Stimulated activated CD4-positive, alpha-beta T cell treated with anti-CD3 and anti-CD28 coated beads, Interleukin-4, amount 100 ng/mL, for 1 hour (primary cell): ENCODE measurements at places on chromosomes 13 and 19.

DNA sequence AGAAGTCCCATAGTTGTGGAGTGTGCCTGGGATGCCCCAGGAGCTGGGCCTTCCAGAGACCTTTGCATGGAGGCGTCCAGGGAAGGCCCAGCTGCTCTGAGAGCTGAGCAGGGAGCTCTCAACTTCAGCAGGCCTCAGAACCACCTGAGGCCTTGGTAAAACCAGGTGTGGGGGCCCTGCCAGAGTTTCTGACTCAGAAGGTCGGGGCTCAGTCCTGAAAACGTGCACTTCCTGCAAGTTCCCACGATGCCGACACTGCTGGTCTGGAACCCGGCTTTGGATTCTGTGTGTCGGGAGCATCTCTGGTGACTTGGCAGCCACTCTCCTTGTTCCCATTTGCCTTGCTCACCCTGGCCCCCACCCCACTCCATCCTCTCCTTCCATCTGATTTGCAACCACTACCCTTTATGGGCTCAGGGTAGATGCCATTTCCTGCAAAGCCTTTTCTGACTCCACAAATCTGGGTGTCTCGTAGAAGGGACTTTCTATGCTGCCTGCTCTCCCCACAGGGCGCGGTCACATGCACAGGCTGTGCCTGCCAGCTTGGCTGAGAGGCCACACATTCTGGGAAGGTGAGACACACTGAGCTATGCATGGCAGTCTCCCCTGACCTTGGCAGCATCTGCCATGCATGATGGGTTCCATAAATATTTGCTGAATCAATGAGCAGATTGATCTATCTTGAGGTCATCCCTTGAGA is 244.7 kb downstream of the COL4A1 start:
- DNase-seq: no peak

- DNase-seq: no peak
These were observed 276.8 kb downstream of the KCNRG start for GRCh38 chr13:50292081-50292480.

GRCh38 chr19:56905631-56906150 is 65.2 kb upstream of the PEG3 start:
- DNase-seq: no peak

- no peak for DNase-seq
These were observed 462.0 kb upstream of the SPRY2 start for GRCh38 chr13:80802946-80803345.

DNA sequence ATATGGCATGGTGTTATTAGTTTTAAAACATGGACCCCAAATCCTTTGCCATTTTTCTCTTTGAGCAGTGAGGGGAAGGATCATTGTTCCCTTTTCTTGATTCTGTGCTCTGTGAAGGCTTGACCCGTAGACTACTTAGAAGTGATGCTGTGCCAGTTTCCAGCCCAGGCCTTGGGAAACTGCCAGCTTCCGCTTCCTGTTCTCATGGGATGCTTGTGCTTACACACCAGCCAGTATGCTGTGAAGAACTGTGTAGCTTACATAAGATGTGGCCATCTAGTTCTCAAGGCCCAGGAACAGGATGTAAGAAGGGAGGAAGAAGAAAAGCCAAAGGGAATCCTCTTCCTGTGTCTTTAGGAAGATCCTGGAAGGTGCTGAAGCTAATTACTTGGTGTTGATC is 180.9 kb downstream of the PCCA start:
- no peak for DNase-seq

- DNase-seq: no peak
These were observed 6.9 kb downstream of the FBN3 start for GRCh38 chr19:8142513-8142900.

DNA sequence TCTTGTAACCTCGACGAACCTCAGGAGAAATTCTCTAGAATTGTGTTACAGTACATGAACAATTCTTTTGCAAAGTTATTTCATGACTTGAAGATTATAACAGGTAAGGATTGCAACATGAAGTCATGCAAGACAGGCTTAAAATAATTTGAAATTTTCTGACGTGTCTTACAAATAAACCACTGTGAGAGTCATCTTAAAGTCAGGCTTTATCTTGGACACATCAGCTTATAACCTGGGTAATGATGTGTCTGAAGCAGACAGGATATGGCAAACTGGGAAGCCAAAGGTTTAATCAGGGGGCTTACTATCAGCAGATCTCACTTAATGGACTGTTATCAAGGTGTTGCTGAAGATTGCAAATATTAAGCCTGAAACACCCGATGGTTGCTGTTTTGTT is 407.8 kb downstream of the KLF5 start:
- no peak for DNase-seq

DNA sequence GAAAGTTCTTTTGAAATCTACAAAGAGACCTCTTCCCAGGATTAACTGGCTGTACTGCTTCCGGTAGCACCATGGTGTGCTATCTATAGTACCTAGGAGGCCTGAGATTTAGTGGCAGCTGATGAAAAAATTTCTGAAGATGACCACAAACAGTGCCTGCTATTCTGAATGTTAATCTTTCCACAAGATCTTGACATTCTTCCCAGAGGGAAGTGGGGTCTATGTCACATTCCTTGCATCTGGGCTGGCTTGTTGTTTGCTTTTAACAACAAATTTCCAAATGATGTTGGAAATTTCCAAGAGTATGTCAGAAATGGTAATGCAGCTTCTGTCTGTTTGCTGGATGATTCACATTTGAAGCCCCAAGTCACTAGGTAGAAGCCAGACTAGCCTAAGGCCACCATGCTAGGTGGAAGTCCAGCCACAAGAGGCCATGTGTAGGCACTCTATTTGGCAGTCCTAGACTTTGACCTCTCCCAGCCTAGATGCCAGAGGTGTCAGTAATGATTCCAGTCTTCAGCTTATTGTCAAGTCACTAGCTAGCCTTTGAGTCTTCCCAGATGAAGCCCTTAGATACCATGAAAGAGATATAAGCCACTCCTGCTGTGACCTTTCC is 22.1 kb downstream of the SPART start:
- DNase-seq: no peak

- peak; percentile 55 for DNase-seq
These were observed at the start of gene TUBB4A for GRCh38 chr19:6501740-6502648. TSS of gene TUBB4A (minus strand) at chr19:6502309. CDS start at chr19:6502212, 97 bp downstream.

GRCh38 chr13:45492538-45492937 is 27.8 kb downstream of the COG3 start:
- DNase-seq: no peak

GRCh38 chr19:4909897-4910593 is 744 bp downstream of the UHRF1 start:
- peak; percentile 96 for DNase-seq

DNA sequence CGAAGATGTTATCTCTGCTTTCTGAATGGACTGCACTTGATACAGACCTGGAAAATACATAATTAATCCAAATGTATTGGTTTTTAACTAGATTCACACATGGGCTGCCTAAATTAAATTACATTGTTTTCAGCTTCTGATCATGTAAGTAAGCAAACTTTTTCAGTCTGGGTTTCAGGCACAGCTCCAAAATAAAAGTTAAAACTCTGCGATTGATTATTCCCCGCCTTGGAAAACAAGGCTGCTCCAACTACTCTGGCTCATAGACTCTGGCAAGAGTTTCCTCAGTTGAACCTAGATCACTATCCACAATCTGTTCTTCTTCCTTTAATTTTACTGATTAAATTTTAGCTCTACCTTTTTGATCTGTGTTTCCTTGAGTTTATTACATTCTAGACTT is 526.0 kb upstream of the SPRY2 start:
- no peak for DNase-seq

DNA sequence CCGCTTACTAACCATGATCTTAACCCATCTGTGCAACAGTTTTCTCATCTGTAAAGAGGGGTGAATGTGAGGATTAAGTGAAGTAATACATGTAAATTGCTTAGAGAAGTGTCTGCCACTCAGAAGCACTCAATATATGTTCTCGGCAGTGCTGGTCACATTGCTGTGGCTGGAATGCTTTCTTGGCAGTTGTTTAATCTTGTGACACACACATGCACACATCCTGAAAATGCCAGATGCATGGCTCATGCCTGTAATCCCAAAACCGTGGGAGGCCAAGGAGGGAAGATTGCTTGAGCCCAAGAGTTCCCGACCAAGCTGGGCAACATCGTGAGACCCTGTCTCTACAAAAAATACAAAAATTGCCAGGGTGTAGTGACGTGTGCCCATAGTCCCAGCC is 4.9 kb upstream of the DMKN start:
- DNase-seq: no peak

GRCh38 chr13:50779443-50780200 is 63.9 kb downstream of the DLEU7 start:
- DNase-seq: no peak

- peak; percentile 27 for DNase-seq
These were observed 915 bp downstream of the SHC2 start for GRCh38 chr19:459724-460511.

- DNase-seq: peak; percentile 88
These were observed at the start of gene ZNF709 for GRCh38 chr19:12484371-12485051. TSS of gene ZNF709 (minus strand) at chr19:12484816. CDS start at chr19:12484657, 159 bp downstream.

DNA sequence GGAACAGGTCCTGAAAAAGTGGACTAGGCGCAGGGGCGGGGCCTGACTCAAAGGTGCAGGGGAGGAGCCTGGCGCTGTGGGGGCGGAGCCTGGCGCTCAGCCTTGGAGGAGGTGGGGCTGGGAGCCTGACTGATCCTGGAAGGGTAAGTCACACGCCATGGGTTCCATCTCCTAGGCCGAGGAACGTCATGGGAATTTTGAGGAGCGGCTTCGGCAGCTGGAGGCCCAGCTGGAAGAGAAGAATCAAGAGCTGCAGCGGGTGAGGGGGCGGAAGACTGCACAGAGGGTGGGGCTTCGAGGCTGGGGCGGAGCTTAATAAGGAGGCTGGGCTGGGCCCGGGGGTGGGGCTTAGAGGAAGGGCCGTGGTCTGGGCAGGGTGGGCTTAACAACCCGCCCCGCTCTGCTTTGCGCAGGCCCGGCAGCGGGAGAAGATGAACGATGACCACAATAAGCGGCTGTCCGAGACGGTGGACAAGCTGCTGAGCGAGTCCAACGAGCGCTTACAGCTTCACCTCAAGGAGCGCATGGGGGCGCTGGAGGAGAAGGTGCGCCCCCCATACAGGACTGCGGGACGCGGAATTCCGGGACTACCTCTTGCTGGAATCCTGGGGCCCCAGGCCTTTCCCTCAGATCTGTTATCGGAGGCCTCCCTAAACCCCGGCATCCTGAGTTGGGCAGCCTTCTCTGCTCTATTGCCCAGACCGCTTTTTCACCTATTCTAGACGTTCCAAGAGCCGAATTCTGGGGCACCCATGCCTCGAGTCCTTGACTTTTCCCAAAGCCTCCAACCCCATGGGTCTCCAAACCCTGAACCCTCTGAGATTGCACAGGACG is 14.5 kb downstream of the PPFIA3 start:
- DNase-seq: peak; percentile 60

DNA sequence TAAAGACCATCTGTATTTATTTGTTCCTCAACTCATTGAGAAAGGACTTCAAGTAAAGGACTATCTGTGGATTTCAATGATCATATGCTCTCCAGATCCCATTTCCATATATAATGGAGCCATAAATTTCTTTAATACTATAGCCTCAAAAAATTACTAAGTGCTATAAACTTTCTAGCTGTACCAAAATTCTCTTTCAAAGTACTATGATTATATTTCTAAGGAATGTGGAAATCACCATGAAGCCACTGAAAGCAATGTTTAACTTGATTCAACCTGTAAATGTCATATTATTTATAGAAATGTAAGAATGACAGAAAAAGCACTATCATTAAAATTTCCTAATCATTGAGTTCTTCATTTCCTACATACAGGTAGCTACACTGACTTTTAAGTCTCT is 20.7 kb downstream of the TBC1D4 start:
- no peak for DNase-seq

DNA sequence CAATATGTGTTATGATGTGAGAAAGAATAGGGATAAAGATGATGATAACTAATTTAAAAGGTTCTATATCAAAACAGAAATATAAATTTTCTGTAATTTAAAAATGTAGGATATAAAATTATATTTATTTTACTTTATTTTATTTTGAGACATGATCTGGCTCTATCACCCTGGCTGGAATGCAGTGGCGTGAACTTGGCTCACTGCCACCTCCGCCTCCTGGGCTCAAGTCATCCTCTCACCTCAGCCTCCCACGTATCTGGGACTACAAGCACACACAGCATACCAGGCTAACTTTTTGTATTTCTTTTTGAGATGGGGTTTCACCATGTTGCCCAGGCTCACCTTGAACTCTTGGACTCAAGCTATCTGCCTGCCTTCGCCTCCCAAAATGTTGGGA is 214.9 kb upstream of the SLITRK1 start:
- no peak for DNase-seq

- no peak for DNase-seq
These were observed 24.0 kb upstream of the KATNAL1 start for GRCh38 chr13:30331331-30331771.

DNA sequence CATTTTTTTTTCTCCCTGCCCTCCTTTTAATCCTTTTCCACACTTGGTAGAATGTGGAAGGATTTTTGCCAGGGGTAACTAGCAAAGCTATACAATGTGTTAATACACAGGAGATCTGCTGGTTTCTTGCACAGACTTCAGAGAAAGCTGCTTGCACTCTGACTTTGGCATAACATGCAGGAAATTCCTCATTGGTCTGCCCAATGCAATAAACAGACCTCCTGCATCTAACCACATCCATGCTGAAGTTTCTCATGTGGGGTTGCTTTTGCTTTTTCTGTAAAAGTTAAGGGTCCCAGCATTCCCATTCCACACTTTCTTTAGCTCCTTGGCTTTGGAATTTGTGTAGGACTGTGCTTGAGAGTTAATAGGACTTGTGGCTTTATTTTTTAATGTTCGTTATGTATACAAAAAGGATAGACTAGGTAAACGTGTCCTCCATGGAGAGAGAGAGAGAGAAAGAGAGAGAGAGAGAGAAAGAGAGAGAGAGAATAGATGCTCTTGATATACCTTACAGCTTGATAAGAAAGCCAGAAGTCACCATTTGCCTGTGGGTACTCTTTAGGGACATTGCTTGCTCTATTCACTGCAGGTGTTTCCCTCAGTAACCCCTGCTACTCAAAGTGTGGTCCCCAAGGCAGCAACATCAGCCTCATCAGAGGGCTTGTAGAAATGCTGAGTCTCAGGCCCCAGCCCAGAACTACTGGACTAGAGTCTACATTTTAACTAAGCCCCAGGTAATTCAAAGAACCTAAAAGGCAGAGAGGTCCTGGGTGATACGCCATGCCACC is 170.5 kb downstream of the SHISA2 start:
- DNase-seq: no peak

- no peak for DNase-seq
These were observed 663 bp downstream of the SLITRK6 start for GRCh38 chr13:85798556-85798955.

DNA sequence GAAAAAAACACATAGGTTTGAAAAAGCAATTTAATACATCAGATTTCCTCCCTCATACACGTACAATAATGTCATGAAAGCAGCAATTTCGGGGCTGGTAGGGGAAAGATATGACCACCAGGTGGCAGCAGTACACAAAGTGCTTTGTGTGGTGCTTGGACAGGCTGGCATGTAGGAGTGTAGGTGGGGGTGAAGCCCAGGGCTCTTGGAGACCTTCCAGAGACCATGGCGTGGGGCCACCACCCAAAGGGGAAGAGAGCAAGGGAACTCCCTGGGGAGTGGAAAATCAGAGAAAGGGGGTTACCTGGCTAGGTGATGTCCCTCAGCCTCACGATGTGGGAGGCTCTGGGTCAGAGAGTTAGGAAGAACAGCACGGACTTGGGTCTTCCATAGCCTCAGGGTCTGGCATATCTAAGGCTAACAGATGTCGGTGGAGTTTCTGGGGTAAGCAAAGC is 11.8 kb upstream of the CCNA1 start:
- peak; percentile 56 for DNase-seq

- DNase-seq: no peak
These were observed 48.9 kb downstream of the CDADC1 start for GRCh38 chr13:49296659-49297058.

GRCh38 chr19:10158071-10158470 is 36.7 kb downstream of the DNMT1 start:
- no peak for DNase-seq
